ENCODE measurements at places on chromosomes 11 and 22.

- DNase-seq = no peak
Observed at GRCh38 chr22:19229600-19229999, 51.1 kb upstream of the SLC25A1 start.

- no peak for DNase-seq
Observed at GRCh38 chr11:78220218-78221157, 31.8 kb downstream of the USP35 start.

- DNase-seq = peak; percentile 59
Observed at GRCh38 chr22:43273902-43274484, 69.2 kb downstream of the SCUBE1 start.

GRCh38 chr11:33187998-33188722, 26.9 kb upstream of the CSTF3 start:
- DNase-seq = no peak

DNA sequence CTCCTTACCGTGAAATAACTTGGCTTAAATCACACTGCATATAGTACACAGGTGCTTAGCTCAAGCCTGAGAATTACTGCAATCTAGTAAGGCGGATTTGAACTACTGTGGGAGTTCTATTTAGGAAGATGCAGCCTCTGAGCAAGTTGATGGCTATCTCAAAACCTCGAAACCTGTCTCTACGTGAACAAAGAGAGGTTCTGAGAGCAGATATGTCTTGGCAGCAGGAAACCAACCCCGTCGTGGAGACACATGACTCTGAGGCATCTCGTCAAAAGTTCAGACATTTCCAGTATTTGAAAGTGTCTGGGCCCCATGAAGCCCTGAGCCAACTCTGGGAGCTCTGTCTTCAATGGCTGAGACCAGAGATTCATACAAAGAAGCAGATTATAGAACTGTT, 5.9 kb downstream of the ZNF215 start:
- no peak for DNase-seq

DNA sequence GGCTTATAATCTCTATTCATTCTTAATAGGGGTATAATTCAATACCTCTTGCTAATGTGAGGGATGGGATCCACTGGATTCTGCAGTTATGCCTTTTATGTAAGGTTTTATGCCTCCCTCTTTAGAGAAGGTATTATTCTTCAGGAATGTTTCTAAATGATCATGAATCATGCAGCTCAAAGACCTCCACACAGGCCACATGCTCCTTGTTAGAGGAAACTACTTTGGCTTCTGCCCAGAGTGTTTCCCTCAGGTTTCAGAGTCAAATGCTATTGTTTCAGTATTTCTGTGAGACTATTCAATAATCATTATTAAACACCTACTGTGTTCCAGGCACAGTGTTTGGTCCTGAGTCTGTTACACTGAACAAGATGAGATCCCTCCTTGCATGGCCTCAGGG, 115.9 kb downstream of the RAB38 start:
- no peak for DNase-seq

- DNase-seq = no peak
Observed at GRCh38 chr22:45983797-45984196, 6.8 kb upstream of the WNT7B start.

GRCh38 chr11:125072218-125072960, 9.3 kb downstream of the SLC37A2 start:
- no peak for DNase-seq

GRCh38 chr11:64276653-64277431, 7.6 kb downstream of the BAD start:
- peak; percentile 93 for DNase-seq

GRCh38 chr22:31577711-31578110, 81.4 kb downstream of the SFI1 start:
- no peak for DNase-seq

DNA sequence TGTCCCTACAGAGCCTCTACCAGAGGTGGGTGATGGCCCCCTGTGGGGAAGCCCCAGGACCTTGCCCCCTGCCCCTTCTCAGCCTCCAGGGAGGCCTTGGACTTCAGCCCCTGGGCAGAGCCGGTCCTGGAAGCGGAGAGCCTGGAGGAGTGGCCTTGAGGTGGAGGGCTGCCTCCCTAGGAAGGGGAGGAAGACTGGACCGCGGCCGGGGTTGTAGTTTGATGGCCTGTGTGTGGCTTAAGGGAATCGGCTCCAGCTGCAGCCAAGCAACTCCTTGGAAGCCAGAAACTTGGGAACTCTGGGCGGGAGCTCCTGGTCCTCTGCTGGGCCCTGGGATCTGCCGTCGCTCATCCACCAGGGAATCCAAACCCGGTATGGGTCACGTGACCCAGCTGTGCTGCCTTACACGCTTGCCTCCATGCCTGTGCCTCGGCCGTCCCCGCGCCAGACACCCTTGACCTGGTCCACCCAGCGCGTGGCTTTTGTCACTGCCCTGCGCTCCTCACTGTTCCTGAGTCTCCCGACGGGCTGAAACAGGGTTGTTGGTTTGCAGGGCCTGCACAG, 23.5 kb upstream of the ARHGAP8 start:
- DNase-seq = no peak

- DNase-seq = no peak
Observed at GRCh38 chr11:26084313-26084712, 247.6 kb upstream of the ANO3 start.

DNA sequence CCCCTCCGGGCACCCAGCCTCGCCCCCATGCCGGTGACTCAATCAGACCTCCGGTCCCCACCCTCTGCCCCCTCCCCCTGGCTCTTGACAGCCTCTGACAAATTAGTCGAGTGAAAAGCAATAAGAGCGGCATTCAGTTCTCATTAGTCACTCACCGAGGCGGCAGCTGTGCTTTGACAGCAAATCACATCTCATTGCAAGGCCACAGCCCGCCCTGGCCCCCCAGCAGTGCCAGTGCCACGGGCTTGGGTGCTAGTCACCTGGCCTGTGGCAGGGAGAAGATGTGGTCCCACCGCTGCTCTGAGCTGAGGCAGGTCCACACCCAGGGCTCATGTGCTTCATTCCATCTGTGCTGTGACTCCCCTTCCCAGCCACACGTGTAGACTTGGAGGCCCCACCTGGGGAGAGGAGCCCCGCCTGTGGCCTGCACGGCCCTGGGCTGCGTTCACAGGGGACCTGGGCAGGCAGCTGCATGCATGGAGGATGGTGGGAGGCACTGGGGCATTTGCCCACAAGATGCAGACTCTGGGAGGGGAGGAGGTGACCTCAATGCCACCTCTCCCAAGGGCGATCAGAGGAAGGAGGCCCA, 7.4 kb upstream of the TH start:
- peak; percentile 88 for DNase-seq

- DNase-seq = no peak
Observed at GRCh38 chr11:94018721-94019120, 2.4 kb upstream of the HEPHL1 start.

- no peak for DNase-seq
Observed at GRCh38 chr22:49547751-49548239, 279.9 kb downstream of the BRD1 start.

GRCh38 chr11:35619855-35620640, 1.8 kb downstream of the FJX1 start:
- peak; percentile 57 for DNase-seq

DNA sequence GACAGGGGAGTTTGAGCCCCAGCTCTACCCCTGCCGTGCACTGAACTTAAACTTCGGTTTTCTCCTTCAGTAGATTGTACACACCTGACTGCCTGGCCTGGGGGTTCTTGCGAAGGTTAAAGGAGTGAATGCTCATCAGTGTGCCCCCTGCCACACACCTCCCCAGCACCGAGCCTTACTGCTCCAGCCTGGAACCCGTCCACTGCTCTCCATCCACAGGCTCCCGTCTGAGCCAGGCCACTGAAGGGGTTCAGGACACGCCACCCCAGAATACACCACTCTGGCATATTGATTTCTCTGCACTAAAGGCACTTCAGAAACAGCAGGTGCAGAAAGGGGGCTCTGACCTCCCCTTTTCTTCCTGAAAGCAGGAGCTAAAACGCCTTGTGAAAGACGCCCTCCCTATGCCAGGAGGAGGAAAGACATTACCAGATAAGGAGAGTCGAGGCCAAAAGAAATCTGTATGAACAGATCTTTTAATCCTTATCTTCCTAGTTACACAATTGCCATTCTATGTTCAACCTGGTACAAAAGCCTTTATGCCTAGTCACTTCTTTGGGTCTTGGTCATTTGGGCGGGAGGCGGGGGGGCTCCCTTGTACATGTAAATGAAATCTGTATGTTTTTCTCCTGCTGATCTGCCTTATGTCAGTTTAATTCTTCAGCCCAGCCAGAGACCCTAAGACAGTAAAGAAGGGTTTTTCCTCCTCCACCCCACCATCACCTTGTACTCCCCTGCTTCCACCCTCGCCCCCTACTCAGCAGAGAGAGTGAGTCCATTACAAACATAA, 1.9 kb upstream of the SSTR3 start:
- DNase-seq = no peak

- DNase-seq = no peak
Observed at GRCh38 chr11:33618351-33618710, 82.3 kb downstream of the C11orf91 start.

- no peak for DNase-seq
Observed at GRCh38 chr11:11461473-11461872, 108.4 kb upstream of the CSNK2A3 start.

GRCh38 chr22:43226377-43227238, 39.7 kb upstream of the TTLL12 start:
- DNase-seq = peak; percentile 49

DNA sequence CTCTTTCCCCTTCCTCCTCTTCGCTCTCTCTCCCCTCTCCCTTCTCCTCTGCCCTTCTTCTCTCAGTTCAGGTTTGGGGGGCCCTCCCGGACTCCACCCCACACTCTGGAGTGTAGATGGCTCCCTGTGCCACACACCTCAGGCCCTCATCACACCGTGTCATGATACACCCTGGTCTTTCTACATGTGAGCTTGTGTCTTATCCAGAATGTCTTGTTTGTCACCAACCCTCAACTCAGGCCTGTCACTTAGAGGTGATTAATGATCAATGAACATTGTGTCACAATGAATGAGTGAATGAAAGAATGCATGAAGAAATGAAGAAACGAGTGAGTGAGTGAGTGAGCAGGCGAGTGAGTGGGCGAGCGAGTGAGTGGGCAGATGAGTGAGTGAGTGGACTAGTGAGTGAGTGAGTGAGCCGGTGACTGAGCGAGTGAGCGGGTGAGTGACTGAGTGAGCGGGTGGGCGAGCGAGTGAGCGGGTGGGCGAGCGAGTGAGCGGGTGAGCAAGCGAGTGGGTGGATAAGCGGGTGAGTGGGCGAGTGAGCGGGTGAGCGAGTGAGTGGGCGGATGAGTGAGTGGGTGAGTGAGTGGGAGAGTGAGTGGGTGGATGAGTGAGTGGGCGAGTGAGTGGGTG, 33.8 kb downstream of the CAPN1 start:
- DNase-seq = no peak

DNA sequence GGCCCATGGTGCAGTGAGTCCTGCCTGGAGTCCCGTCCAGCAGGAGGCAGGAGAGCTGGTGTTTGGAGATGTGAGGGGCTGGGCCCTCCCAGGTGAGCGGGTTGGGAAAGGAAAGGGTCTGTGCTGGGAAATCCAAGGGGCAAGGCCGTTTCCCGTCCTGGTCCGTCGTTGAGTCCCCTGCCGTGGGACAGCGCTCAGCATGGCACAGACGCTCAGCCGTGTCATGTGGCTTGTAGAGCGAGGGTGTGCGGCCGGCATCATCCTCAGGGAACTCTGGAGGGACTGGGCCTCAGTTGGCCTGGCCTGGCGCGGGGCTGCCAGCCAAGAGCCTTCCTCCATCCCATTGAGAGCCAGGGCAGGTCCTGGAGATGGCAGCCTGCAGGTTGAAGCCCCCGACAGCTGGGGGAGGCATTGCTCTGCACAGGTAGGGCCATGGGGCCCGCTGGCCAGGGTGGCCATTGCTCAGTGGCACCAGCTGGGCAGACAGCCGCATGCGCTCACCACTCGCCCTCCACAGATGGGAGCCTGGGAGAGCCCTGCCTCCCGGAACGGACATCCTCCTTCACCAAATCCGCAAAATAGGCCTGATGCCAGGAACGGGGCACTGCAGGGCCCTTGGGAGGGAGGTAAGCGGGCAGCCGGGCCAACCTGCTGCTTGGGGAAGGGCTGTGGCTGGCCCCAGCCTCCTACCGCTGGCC, 28.7 kb downstream of the KCNQ1 start:
- no peak for DNase-seq

GRCh38 chr22:30381264-30381663, 5.9 kb downstream of the RNF215 start:
- DNase-seq = no peak

DNA sequence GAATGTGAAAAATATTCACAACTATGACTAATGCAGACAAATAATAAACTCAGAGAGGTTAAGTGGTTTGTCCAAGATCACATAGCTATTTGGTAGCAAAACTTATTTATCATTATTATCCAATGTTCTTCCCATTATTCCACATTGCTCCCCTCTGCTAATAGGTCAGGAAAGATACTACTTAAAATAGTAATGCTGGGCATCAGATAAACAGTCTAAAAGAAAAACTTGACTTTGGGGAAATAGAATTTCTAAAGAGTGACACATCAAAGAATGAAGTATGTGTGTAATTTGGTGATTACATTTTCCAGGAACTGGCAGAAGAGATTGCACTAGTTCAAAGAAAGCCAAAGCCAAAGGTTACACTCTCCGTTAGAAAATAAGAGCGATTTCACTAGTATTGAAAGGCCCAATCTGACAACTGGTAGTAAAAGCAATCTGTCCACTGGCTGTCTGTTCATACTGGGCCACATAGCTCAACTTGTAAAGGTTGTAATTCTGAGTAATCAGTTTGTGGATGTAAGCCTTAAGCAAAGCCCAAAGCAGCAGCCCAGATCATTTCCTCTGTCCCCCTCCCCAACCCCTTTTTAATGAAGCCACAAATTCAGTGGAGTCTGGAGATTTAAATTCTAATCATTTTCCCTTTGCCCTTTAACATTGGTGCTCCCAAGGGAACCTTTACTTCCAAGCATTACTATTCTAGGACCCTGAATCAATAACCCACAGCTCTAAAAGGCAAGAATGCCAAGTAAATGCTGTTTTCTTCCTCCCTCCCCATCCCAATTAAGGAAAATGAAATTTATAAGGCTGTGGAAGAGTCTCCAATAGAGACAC, 283.5 kb downstream of the TTC28 start:
- peak; percentile 40 for DNase-seq

GRCh38 chr11:101470881-101471520, 112.8 kb downstream of the TRPC6 start:
- no peak for DNase-seq

DNA sequence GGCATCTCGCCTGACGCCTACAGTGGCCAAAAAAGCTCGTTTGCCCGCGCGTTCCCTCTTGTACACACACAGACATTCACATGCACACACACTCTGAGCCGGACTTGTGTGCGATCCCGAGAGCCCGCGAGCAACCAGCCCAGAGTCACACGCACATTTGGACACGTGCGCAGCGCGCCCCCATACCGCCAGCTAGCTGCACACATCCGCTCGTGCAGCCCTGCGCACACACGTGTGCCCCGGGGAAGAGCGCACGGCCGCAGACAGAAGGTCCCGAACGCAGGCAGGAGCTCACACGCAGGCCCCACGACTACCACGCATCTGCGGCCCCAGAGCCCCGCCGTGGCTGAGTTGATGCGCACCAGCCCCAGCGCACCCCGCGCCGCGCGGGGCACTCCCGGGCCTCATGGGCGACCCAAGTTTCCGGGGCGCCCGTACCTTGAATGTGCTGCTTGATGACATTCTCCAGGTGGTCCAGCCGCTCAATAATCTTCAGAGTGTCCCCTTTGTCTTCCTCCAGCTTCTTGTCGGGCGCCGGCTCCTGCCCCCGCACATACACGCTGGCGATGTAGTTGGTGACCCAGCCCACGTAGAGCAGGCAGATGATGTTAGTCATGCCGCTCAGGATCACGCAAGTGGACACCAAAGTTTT, 758 bp downstream of the GALNT18 start:
- peak; percentile 57 for DNase-seq

- no peak for DNase-seq
Observed at GRCh38 chr11:15280393-15280792, 165.7 kb downstream of the INSC start.

- no peak for DNase-seq
Observed at GRCh38 chr11:75845324-75845723, 30.3 kb downstream of the UVRAG start.

Measured in SW480 (cell line).